Stimulated activated naive CD4-positive, alpha-beta T cell (primary cell): ENCODE measurements at places on chromosomes 1 and 21.

- DNase-seq, result no peak
Measured at GRCh38 chr21:41899426-41900202, 20.5 kb upstream of the PRDM15 start.

- no peak for DNase-seq
Measured at GRCh38 chr1:187624812-187625545, 796.2 kb downstream of the PLA2G4A start.

GRCh38 chr1:97061604-97062003 is 340.0 kb downstream of the PTBP2 start:
- no peak for DNase-seq

GRCh38 chr1:5648410-5649165 is 343.6 kb downstream of the NPHP4 start:
- DNase-seq, result no peak

DNA sequence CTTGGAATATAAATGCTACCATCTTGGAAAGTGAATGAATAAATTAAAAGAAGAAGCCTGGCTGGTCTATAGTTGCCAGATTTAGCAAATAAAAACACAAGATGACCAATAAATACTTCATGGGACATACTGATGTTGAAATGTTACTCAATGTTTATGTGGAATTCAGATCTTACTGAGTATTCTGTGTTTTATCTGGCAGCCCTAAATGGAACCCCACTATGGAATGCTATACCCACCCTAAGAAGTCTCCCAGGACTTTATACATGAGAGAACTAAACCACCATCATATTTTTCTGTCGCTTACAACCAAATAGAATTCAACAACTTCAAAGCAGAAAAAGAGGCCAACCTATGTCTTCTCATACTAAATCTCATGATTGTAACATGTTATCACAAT is 177.6 kb upstream of the HMCN1 start:
- no peak for DNase-seq

DNA sequence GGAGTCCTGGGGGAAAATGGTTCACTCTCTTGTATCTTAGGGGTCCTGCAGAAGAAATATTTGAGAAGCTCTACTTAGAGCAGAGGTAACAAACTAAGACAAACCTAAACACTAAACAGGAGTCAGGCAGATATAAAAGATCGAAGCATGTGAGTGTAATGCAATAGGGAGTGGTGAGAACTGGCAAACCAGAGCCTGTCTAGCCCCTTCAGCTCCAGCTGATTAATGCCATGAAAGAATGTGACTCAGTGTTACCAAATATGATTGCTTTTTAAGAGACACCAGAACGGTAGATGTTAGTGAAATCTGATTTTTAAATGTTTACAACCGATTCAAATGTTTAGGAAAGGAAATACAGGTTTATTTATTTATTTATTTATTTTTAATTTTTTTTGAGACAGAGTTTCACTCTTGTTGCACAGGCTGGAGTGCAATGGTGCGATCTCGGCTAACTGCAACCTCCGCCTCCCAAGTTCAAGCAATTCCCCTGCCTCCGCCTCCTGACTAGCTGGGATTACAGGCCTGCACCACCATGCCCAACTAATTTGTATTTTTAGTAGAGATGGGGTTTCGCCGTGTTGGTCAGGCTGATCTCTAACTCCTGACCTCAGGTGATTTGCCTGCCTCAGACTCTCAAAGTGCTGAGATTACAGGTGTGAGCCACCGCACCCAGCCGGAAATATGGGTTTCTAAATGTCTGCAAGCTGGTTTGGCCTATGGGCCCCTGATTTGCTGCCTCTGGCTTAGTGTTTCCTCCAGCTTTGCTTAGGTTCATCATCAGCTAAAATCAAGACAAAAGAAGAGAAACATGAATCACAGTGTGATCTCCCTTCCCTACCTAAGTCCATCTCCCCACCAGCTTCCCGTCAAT is 12.2 kb downstream of the TXNIP start:
- no peak for DNase-seq
